ENCODE measurements at places on chromosomes 4 and X. TPM values are rescaled to one million over a fixed set of nuclear protein-coding genes. Genes with fewer than 3 reads are reported as not detected.

Gene AASDH
- total RNA-seq: 10.1 TPM

- no peak overlapping the region for H3K4me3 ChIP-seq
- H3K27ac ChIP-seq: no peak overlapping the region
- DNase-seq: no peak
- H3K36me3 ChIP-seq: no peaks in the 10 kb centered on the region
- no peaks in the 10 kb centered on the region for H3K4me1 ChIP-seq
Observed at GRCh38 chrX:130264573-130264972, 4.1 kb downstream of the ZNF280C start.

DNA sequence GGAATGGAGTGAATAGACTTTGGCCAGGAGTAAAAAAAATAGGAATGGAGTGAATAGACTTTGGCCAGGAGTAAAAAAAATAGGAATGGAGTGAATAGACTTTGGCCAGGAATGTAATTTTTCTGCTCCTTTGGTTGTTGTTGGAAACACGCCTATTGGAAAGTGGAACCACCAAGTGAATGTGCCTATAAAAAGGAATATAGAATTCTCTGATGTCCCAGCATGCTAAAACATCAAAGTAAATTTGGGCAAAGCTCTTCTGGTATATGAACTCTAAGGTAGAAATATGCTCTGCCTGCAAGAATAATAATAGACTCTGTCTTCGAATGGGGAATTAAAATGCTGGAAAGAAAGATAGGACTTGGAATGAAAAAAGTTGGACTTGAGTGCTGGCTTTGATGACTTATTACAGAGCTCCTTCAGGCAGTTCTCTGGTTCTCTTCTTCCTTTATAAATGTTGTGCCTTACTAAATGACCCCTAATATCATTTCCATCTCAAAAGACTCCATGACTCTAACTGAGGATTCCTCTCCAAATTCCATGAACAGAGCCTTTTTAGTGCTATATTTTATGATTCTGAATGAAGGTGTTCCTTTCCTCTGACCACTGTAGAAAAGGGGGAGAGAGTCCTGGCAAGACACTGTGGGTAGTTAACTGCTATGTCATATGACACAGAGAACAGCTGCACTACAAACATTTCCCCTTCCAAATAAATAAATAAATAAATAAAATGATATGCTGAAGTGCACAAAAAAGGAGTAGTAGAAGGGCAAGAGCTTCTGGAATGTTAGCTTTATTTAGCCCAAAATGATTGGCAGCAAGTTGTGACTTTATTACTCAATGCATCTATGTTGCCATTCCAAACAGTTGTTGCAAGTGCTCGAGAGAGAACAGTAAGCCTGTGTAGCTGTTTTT lies 13.5 kb upstream of the GBA3 start:
- no peaks in the 10 kb centered on the region for H3K27me3 ChIP-seq
- no peaks in the 10 kb centered on the region for H3K36me3 ChIP-seq
- H3K27ac ChIP-seq: peak overlapping the region; percentile 76

GRCh38 chr4:129327637-129328036 lies 231.7 kb downstream of the C4orf33 start:
- no peak overlapping the region for H3K27ac ChIP-seq
- no peaks in the 10 kb centered on the region for H3K4me1 ChIP-seq
- no peak for DNase-seq
- H3K4me3 ChIP-seq: no peak overlapping the region
- H3K36me3 ChIP-seq: no peaks in the 10 kb centered on the region

GRCh38 chr4:40960941-40961340 lies 211.2 kb downstream of the NSUN7 start:
- no peak overlapping the region for H3K27ac ChIP-seq
- DNase-seq: no peak
- H3K27me3 ChIP-seq: no peaks in the 10 kb centered on the region

DNA sequence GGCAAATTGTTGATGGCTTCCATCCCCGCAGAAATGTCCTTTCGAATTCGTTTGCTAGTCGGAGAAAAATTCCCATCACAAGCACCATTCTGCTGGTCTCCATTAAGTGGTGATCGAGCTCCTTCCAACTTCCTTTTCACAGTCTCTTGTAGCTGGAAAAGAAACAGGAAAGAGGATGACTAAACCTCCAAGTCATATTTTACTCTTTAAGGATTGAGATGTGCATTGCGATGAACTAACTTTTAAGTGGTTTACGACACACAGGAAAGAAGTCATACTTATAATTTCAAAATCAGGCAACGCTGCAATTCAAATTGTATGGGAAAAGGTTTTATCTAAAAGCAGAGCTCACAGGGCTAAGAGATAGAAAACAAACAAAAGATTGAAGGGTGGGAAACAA lies 225.2 kb downstream of the MGST2 start:
- H3K36me3 ChIP-seq: no peaks in the 10 kb centered on the region
- no peak overlapping the region for H3K27ac ChIP-seq
- no peak for DNase-seq
- H3K4me3 ChIP-seq: no peak overlapping the region

Gene GATA1
- total RNA-seq: not detected

GRCh38 chrX:101764538-101764937 lies 104.9 kb upstream of the ARMCX2 start:
- no peak overlapping the region for H3K4me3 ChIP-seq
- H3K4me1 ChIP-seq: no peaks in the 10 kb centered on the region
- DNase-seq: no peak
- H3K27ac ChIP-seq: no peak overlapping the region
- H3K27me3 ChIP-seq: peaks cover 5% of the 10 kb centered on the region

DNA sequence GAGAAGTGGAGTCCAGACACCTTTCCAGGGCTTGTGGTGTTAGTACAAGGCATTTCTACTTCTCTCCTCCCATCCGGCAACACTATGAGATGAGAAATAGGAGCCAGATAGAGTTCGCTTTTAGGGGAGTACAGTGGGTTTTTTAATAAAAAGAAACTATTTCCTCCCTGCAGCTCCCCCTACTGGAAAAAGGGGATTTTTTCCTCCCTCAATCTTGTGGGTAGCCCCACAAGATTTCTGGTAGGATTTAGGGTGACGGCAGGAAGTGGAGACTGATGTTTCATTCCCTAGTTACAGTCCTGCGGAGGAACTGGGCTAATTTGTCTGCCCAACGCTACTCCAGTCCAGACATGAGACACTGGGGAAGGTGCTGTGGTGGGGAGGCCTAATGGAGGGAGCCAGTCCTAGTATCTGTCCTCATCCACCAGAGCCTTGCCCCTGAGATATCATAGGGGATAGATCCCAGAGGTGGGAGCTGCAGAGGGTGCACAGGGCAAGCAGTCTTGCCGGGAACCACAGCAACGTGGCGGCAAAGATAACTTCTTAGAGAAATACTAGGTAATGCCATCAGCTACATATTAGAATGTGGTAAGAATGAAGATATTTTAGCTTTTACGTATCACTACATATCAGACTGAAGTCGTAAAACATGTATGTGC lies 45.5 kb upstream of the PRKG2 start:
- H3K27ac ChIP-seq: no peak overlapping the region
- no peaks in the 10 kb centered on the region for H3K36me3 ChIP-seq
- no peaks in the 10 kb centered on the region for H3K27me3 ChIP-seq
- no peaks in the 10 kb centered on the region for H3K4me1 ChIP-seq
- no peak for DNase-seq
- no peak overlapping the region for H3K4me3 ChIP-seq

Gene JCHAIN
- total RNA-seq: 3.9 TPM

GRCh38 chr4:65482410-65482809 lies 187.9 kb downstream of the EPHA5 start:
- DNase-seq: no peak
- H3K27ac ChIP-seq: no peak overlapping the region
- H3K4me3 ChIP-seq: no peak overlapping the region
- no peaks in the 10 kb centered on the region for H3K36me3 ChIP-seq
- no peaks in the 10 kb centered on the region for H3K27me3 ChIP-seq

GRCh38 chrX:2561456-2561855 lies 60.7 kb upstream of the DHRSX start:
- DNase-seq: no peak
- H3K27me3 ChIP-seq: no peaks in the 10 kb centered on the region
- no peaks in the 10 kb centered on the region for H3K4me1 ChIP-seq
- H3K4me3 ChIP-seq: no peak overlapping the region

DNA sequence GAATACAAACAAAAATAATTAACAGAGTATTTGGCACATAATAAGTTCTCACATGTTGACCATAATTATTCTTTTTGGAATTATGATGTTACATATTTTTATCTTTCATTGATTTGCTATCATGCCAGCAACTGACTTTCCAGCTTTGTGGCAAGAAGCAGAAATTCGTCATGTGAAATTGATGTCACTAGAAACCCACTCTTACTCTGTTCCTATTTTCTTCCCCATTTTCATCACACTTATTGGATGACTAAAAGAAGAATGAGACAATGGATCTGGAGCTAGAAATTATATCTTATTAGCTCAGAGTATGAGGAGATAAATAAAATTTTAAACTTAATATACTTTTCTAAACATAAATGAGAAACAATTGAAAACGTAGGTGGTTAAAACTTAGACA lies 31.9 kb downstream of the EGF start:
- no peaks in the 10 kb centered on the region for H3K4me1 ChIP-seq
- DNase-seq: no peak
- no peaks in the 10 kb centered on the region for H3K36me3 ChIP-seq
- no peak overlapping the region for H3K4me3 ChIP-seq

DNA sequence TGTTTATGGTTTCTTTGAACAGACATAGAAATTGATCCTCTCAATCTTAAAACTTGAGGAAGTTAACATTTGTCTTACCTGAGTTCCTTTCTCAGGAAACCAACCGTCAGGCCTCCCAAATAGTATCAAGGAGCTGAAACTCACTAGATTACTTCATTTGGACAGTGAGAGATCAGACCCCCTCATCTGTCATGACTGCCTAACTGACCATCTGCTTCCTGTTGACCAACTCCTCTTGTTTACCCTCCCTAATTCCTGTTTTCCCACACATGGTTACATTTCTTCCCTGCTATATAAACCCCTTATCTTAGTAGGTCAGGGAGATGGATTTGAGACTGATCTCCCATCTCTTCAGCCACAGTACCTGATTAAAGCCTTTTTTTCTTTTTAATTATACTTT lies 46.2 kb upstream of the NMU start:
- no peaks in the 10 kb centered on the region for H3K27me3 ChIP-seq

- H3K4me3 ChIP-seq: no peak overlapping the region
- no peaks in the 10 kb centered on the region for H3K4me1 ChIP-seq
- no peak for DNase-seq
- no peaks in the 10 kb centered on the region for H3K36me3 ChIP-seq
Observed at GRCh38 chrX:124506066-124506465, 159.7 kb downstream of the SH2D1A start.

- peak overlapping the region; percentile 17 for H3K4me3 ChIP-seq
- DNase-seq: no peak
- peaks cover 58% of the 10 kb centered on the region for H3K4me1 ChIP-seq
- H3K27me3 ChIP-seq: no peaks in the 10 kb centered on the region
- peak overlapping the region; percentile 79 for H3K27ac ChIP-seq
Observed at GRCh38 chrX:44914532-44915198, 41.7 kb downstream of the KDM6A start.
